ENCODE measurements at places on chromosomes 11 and 22.

- no peak for DNase-seq
These were observed 35.3 kb downstream of the KIAA0930 start for GRCh38 chr22:45205276-45205925.

- no peak for DNase-seq
These were observed 27.2 kb downstream of the RTN4R start for GRCh38 chr22:20240900-20241299.

DNA sequence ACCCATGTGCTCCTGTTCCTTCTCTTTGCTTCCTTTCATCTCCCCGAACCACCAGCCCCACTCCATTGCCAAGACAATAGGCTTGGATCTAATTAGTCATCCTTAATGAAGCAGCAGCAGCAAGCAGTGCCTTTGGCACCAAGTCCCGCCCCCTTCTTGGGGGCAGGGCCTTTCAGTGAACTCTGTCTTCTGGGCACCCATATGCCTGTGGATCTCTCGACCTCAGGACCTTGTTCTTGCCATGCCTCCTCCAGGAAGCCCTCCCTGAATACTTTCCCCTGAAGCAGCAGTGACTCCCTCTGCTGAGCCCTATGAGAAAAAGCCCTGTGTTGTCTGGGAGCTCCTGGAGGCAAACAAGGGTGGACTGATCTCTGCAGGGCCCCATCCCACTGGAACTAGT, 32.1 kb downstream of the ARHGEF17 start:
- no peak for DNase-seq

DNA sequence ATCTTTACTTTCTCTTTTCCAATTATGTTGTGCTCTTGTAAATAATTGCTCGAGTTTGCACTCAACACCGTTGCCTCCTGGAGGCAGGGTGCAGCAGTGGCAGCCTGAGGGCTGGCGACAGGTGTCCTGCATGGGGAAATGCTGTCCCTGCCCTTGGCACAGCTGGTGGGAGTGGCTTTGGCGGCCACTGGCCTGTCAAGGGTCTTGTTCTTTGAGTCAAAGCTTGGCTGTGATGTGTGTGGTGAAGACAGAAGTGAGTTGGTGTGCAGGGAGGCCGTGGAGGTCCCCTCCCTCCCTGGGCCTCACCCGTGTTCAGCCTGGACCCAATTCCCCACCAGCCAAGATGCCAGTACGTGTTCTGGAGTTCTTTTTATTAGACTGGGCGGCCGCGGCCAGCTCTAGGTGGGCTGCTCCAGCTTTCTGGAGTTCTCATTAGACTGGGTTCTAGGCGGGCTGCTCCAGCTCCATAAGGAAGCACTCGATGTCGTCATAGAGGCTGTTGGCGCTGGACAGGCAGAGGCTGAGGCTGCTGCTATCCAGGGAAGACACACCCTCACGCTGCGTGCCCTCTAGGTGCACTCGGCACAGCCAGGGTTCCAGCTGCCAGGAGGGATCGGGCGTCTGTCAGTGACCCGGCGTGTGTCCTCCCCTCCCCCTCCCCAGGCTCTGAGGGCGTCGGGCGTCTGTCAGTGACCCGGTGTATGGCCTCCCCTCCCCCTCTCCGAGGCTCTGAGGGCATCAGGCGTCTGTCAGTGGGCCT, 3.4 kb downstream of the IRF7 start:
- DNase-seq, result no peak

- DNase-seq, result no peak
These were observed 7.8 kb downstream of the MRGPRF start for GRCh38 chr11:69005183-69005630.

GRCh38 chr22:44446483-44446882, 51.5 kb downstream of the RTL6 start:
- DNase-seq, result no peak

DNA sequence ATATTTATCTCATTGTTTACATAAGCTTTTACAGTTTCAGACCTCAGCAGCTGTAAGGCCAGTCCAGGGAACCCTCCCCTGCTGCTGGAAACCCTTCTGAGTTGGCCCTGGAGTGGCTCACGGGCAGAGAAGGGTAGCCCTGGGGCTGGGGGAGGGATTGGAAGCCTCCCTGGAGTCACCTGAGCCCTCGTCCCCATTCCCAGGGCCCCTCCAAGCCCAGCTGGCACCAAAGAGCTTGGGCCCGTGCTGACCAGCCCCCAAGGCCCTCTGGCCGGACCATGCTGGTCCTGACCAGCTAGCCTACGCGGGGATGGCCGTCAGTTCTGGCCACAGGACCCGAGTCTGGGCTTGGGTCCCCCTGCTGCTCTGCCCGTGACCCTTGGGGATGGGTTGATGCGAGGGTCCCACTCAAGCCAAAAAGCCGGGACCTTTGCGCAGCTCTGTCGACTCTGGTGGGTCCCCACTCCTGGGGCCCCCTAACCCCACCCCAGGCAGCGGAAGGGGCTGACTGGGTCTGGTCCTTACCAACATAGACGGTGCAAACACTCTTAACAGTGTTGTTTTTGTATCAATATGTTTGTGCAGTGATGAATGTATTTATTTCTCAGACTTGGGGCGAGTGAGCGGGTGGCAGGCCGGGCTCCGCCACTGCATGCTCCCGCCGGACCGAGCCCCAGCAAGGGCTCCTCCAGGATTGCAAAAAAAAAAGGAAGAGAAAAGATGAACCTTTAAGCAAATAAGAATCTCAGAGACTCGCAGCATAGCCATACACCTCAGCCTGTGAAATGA, 17.5 kb upstream of the TMEM191C start:
- no peak for DNase-seq

DNA sequence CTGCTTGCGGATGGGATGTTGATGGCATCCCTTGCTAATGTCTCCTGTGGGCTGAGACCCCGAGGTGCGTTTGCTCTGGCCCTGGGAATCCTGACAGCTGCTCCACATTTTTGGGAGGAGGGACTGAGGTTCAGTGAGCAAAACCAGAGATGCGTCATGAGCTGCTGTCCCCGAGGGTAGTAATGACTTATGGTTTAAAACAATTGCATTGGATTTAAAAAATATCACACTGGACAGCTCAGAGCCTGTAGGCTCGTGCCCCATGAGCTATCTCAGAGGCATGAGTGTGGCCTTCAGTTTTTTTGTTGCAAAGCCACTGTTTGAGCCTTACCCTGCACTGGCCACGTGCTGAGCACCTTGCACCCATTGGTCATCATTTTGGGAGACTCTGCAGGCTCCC, 20.9 kb upstream of the PARVG start:
- DNase-seq, result no peak

DNA sequence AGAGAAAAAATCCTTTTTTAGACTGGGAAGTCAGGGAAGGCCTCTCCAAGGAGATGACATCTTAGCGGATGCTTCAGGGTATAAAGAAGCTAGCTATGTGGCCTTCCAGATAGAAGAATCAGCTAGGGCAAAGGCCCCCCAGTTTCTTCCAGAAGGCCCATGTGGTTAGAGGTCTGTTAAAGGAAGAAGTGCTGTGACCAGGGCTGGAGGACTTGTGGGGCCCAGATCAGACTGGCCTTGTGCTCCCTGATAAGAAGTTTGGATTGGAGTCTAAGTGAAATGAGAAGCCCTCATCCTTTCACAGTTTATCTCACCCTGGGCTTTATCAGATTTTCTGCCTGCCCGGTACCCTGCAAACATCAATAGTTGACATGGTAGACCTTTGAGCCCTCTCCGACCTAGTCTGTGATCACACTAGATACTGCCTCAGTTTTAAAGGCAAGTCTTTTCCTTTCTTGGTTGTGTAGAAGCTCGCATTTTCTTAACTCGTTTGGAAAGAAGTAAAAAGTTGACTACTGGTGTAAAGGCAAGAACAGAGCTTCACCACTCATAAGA, 7.8 kb downstream of the AMPD3 start:
- no peak for DNase-seq

- DNase-seq, result no peak
These were observed 5.1 kb downstream of the SNU13 start for GRCh38 chr22:41683616-41684015.

DNA sequence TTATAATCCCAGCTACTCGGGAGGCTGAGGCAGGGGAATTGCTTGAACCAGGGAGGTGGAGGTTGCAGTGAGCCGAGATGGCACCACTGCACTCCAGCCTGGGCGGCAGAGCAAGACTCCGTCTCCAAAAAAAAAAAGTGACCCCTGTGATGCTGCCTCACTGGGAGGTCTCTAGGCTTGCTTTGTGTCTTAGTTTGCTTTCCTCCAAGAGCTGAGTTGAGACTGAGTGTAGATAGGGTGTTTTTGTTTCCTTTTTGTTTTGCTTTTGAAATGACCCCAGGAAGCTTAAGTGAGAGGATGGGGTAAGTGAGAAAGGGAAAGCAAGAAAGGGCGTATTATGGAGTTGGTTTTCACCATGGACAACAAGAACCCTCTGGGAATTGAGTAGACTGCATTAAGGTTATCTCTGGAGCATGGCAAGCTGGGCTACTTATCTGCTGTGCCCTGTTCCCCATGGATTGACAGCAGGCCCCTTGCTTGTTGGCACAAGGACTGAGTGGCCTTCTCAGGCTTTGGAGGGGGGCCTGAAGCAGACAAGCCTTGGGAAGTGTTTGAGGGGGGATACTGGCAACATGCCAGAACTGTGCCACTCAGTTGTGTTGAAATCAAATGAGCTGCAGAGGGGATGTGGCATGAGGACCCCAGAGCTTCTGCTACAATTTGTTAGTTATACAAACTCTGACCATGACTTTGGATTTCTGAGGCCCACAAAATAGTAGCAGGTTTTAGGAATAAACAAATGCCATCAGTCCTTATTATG, 300.6 kb upstream of the C11orf87 start:
- DNase-seq, result no peak

DNA sequence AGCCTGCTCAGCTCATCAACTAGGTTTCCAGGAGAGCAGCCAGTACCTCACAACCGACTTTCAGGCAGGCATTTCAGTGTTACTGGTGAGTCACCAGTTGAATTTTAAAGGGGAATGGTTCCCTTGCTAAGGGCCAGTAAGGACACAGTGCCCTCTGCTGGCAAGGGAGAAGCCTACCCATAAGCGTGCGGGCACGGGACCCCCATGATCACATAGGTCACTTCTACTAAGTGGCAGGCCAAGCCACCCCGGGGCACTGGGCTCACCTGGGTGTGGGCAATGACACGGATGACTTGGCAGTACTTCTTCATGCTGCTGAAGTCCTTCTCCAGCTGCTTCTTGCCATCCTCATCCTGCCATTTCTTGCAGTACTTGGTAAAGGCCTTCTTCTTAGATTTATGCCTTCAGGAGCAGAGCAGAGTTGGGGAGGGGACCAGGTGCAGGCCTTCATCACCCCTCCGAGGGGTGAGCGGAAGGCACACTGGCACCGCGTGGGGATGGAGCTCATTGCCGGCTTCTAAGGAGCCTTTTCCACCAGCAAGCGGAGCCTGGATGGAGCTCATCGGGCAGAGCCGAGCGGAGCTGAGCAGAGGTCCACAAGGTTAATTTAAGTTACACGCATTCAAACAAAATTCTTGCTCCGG, 2.9 kb downstream of the RPL3 start:
- DNase-seq, result no peak

GRCh38 chr11:3021125-3021524, 29.0 kb upstream of the NAP1L4 start:
- no peak for DNase-seq

All from esophagus squamous epithelium (tissue), 5 donors.